ENCODE measurements at places on chromosomes 5 and 9.

GRCh38 chr5:57422341-57422740 is 60.3 kb downstream of the ACTBL2 start:
- no peak for DNase-seq

GRCh38 chr5:112930082-112930344 is 8.0 kb upstream of the REEP5 start:
- no peak for DNase-seq

GRCh38 chr5:157511651-157512644 is 51.9 kb downstream of the NIPAL4 start:
- DNase-seq: peak; percentile 3

- peak; percentile 10 for DNase-seq
Observed at GRCh38 chr5:8184455-8185063, 315.6 kb downstream of the MTRR start.

DNA sequence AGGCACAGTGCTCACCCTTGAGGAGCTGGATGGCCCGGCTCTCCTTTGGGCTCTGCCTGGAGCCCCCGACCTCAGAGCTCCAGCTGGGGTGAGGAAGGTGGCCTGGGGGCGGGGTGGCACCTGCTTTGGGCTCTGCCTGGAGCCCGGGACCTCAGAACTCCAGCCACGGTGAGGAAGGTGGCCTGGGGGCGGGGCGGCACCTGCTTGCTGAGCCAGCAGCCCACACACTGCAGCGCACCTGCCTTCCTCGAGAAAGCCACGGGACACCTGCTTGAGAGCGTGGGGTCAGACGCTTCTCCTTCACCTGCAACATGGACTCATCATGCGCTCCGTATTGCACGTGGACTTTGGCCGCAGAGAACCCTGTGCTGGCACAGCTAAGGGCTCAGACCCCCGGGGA is 51.8 kb downstream of the IRX2 start:
- DNase-seq: no peak

DNA sequence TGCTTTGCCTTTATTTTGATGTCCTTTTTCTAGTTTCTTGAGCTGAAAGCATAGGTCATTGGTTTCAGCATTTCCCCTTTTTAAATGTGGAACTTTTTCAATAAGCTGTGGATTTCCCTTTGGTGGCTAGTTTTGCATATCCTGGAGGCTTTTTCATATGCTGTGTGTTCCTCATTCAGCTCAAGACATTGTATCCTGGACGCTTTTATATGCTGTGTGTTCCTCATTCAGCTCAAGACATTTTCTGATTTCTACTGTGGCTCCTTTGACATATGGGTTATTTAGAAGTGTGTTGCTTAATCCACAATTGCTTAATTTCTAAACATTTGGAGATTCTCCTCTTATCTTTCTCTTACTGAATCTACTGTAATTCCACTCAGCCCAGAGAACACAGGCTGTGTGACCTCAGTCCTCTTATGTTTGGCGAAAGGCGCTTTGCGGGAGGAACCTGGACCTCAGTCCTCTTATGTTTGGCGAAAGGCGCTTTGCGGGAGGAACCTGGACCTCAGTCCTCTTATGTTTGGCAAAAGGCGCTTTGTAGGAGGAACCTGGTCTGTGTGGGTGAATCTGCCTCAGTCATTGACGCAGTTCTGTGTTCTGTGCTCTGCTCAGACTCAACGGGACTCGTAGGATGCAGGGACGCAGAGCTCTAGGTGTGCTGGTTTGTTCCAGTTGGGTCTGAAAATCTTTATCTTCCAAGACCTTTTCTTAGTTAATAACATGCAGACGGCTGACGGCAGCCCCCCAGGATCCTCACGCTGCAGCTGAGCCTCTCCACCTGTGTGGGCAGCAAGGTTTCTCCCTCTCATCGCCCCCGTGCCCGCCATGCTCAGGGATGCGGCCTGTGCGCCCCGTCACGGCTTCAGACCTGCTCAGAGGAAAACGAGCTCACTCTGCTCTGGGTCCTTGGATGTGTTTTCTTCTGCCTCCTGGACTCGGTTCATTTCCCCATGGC is 6.0 kb upstream of the SLC9A3 start:
- DNase-seq: no peak

GRCh38 chr5:151676314-151676712 is 10.4 kb downstream of the SPARC start:
- no peak for DNase-seq

DNA sequence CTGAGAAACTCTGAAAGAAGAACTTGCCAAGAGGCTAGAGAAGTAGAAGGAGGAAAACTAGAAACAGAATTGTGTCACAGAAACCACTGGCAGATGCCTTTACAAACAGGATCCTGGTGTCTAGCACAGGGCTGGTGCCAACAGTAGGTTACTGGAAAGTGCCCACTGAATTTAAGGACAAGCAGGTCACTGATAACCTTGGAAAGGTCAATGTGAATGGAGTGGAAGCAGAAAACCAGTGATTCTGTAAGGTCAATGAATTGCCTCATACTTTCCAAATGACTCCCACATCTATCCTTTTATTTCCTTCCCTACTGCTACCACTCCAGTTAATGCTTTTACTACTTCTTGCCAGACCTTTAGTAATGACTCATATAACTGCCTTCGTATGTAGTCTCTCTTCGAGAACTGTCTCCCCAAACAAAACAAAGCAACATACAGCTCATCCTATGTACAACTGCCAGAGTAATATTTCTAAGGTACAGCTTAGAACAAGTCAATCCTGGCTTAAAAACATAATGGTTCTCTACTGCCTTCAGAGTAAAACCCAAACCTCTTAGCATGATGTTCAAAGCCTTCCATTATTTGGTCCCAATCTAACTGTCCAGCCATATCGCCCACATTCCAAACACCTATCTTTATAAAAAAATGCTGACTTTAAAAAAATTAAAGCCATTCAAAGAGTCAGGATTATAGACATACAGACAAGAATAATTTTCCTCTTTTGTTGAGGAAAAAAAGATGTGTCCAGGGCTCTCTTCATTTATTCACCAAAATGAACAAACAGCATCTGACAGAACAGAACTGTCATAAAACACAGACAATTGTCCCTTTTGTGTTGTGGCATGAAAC is 52.5 kb downstream of the NR3C1 start:
- no peak for DNase-seq

- DNase-seq: no peak
Observed at GRCh38 chr5:135397084-135397483, 1.9 kb downstream of the MACROH2A1 start.

GRCh38 chr9:100366121-100366520 is 13.4 kb upstream of the TEX10 start:
- no peak for DNase-seq

DNA sequence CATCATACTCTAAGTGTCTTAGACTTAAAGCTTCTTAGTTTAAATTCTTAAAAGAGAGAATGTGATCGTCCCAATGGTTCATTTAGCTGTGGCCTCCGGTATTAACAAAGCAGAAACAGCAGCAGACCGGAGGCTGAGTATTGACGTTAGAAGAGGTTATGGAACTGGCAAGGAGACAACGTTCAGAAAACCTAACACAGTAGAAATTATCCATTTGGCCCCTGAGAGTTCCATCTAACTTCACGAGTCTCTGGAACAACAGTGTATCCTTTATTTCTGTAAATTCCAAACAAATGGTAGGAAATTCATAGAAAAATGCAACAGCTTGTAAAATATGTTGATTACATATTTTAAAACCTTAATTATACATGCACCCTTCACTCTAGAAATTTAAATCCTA is 107.3 kb upstream of the PTGER4 start:
- no peak for DNase-seq

DNA sequence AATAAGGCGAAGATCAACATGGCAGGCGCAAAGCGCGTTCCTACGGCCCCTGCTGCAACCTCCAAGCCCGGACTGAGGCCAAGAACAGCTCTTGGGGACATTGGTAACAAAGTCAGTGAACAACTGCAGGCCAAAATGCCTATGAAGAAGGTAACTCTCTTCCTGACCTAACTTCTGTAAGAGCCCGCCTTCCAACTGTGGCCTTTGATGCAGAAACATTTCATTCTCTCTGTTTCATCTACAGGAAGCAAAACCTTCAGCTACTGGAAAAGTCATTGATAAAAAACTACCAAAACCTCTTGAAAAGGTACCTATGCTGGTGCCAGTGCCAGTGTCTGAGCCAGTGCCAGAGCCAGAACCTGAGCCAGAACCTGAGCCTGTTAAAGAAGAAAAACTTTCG is 979 bp downstream of the CCNB1 start:
- no peak for DNase-seq

DNA sequence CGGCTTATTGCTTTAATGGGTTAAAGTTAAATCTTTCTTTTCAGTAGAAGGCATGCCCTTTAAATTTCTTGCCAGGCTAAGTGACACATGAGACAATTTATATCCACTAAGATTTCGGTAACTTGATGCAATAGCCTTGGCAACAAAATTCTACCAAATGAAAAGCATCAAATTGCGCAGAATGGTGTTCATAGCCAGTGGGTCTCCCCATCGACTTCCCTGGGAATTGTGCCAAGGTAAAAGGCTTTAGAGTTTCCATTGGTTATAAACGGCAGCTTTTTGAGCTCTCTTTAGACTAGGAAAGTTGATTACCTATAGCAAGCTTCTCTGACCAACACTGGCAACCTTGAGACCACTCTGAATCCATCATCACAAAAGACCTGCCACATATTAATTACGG is 358.4 kb downstream of the ARRDC3 start:
- DNase-seq: no peak

- DNase-seq: no peak
Observed at GRCh38 chr9:84755380-84755779, 85.9 kb downstream of the NTRK2 start.

GRCh38 chr5:146675636-146676035 is 159.6 kb upstream of the GPR151 start:
- no peak for DNase-seq

GRCh38 chr5:10753178-10753577 is 7.9 kb downstream of the DAP start:
- no peak for DNase-seq

- no peak for DNase-seq
Observed at GRCh38 chr9:134060546-134060945, 7.3 kb downstream of the BRD3 start.

GRCh38 chr9:90299968-90300367 is 342.7 kb downstream of the DIRAS2 start:
- DNase-seq: no peak

- DNase-seq: no peak
Observed at GRCh38 chr5:142667831-142668230, 18.1 kb downstream of the FGF1 start.

- no peak for DNase-seq
Observed at GRCh38 chr9:81680506-81680905, 8.8 kb downstream of the TLE1 start.
